B cell (primary cell): ENCODE measurements at places on chromosomes 7 and 10. TPM values are rescaled to one million over a fixed set of nuclear protein-coding genes. Genes with fewer than 3 reads are reported as not detected.
A peak's percentile ranks its signal among the peaks of the same experiment; 100 is the strongest.

DNA sequence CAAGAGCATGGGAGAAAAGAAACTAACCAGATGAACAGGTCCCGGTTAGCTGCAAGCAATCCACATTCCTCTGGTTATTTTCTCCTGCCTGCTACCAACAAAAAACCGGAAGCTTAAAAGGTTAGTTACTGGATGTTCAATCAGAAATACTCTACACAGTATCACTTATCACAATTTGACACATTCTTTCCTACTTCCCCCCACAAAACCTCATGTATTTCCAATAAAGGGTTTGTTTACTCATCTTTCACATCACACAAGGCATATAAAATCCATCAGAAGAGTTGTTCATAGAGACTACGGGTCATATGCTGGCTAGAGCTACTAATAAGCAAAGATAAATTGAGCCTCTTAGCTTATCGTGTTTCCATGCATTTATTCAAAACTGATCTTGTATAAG lies 4.8 kb downstream of the SLC25A28 start:
- DNase-seq: no peak

DNA sequence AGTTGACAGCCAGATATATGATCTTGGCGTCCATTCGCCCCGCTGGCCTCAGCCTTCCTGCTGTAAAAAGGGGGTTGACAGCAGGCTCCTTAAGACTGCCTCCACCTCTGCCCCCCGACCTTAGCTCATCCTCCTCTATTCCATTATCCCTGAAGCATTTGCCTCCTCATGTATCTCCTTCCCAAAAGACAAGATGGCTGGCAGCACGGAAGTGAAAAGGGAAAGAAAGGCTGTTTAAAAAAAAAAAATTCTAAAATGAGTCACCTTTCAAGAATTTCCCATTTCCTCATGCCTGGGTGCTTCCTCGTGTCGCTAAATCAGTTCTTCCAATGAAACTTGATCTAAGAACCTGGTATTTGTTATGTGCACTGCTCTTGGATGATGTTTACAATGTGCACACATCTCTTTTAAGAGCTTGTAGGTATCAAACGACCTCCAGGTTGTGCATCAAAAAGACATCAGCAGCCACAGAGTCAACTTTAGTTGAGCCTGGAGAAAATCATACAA lies 1.7 kb downstream of the SCRN1 start:
- DNase-seq: peak; percentile 39

- DNase-seq: no peak
These were observed 294.0 kb downstream of the PRPF18 start for GRCh38 chr10:13880760-13881159.

DNA sequence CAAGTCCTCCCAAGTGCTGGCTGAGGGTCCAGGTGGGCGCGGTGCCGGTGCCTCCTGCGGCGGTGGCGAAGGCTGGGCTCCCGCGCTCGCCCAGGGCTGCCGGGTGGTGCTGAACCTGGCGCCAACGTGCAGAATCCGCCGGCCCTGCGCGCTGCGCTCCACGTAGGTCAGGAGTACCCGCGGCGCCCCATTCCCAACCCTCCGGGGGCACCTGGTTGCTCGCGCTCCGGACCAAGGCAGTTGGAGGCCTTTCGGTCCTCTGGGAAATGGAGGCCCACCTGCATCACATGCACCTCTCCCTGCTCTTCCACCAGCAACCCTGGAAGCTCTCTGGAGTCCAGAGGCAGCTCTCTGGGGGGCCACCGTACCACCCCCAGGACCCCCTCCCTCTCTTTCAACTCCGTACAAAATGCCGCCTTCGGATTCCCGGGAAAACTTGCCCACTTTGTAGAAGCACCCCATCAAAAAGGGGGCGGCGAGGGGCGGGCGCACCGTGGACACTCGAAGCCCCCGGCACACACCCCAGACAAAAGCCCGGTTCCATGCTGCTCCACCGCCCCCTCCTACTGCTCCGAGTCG lies 745 bp downstream of the SLC16A9 start:
- peak; percentile 13 for DNase-seq

DNA sequence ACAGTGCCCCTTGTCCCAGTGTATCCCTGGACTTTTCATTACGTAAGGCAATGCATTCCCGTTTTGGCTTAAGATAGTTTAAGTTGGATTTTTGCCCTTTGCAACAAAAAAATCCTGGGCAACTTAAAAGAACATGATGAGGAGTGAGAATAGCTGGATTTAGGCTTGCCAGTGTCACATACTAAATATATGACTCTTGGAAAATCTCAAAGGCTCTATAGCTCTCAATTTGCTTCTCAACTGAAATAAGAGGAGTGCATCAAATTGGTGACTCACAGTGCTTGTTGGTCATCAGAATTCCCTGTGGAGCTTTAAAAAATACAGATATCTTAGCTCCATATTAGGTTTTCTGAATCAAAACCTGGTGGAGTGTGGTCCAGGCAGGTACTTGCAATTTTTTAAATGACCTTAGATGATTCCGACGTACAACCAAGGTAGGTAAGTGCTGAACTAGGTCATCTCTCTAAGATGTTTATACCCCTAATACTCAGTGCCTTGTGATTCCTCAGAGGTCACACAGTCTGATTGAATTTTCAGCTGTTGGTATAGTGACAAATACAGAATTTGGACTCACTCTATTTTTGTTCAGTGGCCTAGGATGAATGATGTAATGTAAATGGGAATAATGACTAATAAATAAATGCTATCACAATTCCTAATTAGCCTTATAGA lies 33.9 kb upstream of the ORC5 start:
- no peak for DNase-seq

DNA sequence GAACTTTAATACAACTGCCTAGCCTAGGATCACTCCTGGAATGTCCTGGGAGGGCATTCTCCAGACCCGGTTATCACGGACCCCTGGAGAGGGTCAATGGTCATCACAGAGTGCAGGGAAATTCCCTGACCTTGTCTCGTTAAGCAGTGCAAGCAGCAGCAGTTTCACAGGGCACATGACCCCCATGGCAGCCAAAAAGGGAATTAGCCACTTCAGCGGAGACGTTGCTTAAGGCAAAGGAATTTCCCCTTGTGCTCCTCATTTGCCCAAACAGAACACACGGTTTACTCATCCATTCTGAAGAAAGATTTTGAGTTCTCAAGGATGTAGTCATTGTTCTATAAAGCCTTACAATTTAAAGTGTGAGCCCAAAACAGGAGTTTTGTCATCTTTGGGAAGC lies 260.3 kb downstream of the SNX13 start:
- DNase-seq: peak; percentile 4

DNA sequence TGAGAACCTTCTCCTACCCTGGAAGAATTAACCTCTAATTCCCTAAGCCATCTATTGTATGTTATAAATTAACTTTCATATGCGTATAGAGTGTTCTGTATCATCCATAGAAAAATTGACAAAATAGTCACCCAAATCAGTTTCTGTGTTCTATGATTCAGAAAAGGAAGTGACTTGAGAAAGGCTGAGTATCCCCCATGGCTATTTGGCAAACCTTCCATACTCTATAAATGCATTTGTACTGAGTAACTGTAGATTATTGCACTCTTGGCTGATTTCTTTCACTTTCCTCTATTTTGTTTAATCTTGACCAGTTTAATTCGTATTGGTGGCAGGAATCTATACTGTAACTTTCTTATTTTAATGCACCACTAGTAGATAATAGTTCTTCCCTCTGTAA lies 182.2 kb downstream of the HTR7 start:
- DNase-seq: no peak

- no peak for DNase-seq
These were observed 107.2 kb upstream of the RNF32 start for GRCh38 chr7:156533420-156533819.

DNA sequence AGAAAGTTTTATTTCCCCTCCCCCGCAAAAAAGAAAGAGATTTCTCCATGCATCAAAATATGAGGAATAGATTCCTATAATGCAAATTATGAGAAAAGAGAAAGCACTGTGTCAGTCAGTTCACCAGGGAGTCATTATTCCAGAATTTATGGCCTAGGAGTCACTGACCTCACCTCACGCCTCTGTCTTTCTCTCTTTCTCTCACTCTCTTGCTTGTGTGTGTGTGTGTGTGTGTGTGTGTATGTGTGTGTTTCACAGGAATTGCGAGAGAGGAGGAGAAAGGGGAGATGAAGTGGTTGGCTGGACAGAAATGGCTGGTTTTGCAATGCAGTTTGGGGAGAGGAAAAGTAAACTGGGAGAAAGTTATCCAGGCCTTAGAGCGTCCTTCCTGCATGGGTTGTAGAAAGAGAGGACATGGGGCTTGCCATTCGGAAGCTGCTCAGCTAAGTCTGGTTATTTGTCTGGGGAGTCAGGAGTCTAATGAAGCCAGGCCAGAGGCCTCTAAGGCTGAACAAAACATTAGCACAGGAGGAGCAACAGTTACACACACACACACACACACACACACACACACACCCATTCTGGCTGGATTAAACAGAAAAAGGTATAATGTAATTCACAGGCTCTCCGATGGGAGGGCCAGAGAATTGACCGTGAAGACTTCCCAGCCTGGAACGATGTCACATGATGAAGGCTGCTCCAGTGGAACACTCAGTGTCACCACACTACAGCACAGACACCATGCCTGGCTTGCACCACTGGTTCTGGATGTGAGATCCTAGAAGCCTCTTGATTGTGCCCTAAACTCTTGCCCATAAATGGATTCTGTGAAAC lies 12.8 kb upstream of the FFAR4 start:
- no peak for DNase-seq

DNA sequence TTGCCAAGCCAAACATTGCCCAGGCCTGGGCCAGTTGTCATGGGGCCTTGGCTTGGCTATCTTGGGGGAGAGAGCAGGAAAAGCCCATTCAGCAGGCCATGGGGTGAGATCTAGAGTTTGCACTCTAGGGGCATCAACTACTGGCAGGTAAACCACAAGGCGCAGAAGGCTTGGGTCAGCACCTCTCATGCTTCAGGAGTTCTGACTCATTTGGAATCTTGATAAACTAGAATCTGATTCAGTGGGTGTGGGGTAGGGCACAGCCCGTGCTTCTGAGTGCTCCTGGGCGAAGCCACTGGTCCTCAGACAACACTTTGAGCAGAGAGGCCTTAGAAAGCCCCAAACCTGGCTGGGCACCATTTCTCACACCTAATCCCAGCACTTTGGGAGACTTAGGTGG lies 81.1 kb downstream of the RGS10 start:
- no peak for DNase-seq

DNA sequence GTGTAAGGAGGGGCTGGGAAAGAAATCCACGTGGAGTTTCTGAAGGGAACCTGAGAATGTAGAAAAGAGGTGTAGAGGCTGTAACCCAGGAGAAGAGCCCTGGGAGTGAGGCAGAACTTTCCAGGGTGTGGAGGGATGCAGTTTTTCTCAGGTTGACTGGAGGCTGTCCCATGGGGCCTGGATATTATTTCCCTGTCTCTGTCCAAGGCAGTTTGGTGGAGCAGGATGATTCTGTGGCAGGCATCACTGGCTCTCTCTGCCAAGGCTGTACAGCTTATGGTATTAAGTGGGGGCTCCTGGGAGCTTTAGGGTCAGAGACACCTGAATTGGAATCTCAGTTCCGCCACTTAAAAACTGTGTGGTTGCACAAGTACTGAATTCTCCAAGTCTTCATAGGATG lies 81.6 kb downstream of the CHN2 start:
- no peak for DNase-seq

DNA sequence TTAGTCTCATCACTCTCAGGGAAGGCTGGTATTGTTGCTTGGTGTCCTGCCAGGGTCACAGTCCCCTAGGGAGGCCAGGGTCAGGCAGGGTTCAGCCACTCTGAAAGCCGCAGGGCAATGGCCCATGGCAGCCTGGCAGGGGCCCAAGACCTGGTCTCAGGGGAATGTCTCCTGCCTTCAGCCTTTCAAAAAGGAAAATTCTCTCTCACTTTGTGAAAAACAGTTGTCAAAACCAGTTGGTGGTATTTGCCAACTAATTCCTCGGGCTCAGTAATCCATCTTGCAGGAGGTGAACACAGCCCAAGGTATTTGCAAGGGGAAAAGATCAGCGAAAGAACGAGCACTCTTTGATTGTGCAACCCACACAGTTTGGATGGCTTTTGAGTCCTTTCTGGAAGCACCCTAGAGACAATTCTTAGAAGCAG lies 101.5 kb downstream of the JCAD start:
- no peak for DNase-seq

- DNase-seq: no peak
These were observed 181.9 kb upstream of the VSTM2A start for GRCh38 chr7:54360075-54360840.

DNA sequence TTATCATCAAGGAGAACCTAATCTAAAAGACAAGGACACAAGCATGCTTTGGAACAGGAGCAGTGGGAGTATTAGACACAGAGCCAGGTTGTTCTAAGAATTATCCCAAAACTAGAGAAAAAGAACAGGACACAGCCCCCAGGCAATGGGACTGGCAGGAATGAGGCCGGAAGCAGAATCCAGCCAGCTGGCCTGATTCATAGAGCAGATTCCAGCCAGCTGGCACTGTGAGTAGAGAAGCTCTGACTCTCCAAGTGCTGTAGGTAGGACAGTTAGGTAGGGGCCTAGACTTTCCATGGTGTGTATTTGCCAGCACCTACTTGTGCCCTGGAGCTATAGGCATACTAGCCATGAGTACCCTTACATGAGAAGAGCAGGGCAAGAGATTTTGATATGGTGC lies 13.3 kb upstream of the RAB18 start:
- no peak for DNase-seq

Gene UPK3B
- 1.2 and 2.8 TPM in 2 replicates for polyA plus RNA-seq

Gene AKR1C4
- polyA plus RNA-seq: not detected in 2 replicates

Gene CRTAC1
- not detected in 2 replicates for polyA plus RNA-seq

Gene ZPBP
- 0.55 TPM in 1 of 2 replicates, not detected in the other for polyA plus RNA-seq

Gene PIK3CG
- polyA plus RNA-seq: 13.3 and 18.4 TPM in 2 replicates

Gene ZNF212
- polyA plus RNA-seq: 8.1 and 12.8 TPM in 2 replicates

Gene UCN3
- not detected in 2 replicates for polyA plus RNA-seq

Gene HKDC1
- polyA plus RNA-seq: 0.01 and 0.10 TPM in 2 replicates

Gene TMEM273
- polyA plus RNA-seq: 6.1 and 36.4 TPM in 2 replicates

Gene LRRN3
- polyA plus RNA-seq: 0.03 and 0.19 TPM in 2 replicates
